Stimulated activated CD4-positive, alpha-beta T cell treated with anti-CD3 and anti-CD28 coated beads, Interleukin-1b, Interleukin-23, amount 100 ng/mL, for 1 hour (primary cell): ENCODE measurements at places on chromosomes 12 and 14.
A peak's percentile ranks its signal among the peaks of the same experiment; 100 is the strongest.

- DNase-seq = peak; percentile 29
These were observed 34.1 kb upstream of the FAM181A start for GRCh38 chr14:93892923-93893558.

DNA sequence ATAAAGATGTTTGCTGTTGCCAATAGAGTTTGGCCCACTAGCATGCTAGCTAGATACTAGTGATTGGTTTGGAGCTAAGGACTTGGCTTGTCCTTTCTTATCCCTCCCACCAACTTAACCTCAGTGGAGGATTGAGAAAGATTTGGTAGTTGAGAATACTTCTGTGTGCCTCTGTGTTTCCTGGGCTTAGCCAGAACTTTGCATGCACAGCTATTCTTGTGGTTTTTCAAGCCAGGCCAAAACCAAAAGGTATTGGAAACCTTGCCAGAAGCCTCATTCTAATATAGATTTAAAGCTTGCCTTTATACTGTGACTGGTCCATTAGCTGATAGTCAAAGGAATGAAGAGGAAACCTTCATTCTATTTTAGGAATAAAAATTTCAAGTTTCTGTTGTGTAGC lies 188.5 kb downstream of the CCDC91 start:
- DNase-seq = no peak

- DNase-seq = no peak
These were observed 36.8 kb upstream of the GPR68 start for GRCh38 chr14:91281346-91281745.

DNA sequence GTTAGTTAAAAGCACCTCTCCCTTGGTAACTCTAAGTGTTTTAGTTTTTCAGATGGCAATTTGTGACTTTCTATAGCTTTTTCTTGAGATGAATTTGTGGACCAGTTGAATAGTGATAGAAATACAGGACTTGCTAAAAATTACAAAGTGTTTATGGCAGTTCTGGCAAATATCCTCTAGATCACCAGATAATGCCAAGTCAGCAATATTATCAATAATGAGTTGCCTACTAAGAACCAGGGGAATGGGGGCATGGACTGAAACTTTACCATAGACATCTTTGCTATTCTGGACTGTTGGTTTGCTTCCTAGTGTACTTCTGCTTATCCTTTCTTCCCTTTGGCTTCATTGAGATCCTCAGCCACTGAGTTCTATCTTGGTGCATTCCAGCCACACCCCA lies 584.2 kb downstream of the DIO2 start:
- no peak for DNase-seq

GRCh38 chr12:45644541-45644940 lies 85.0 kb upstream of the ARID2 start:
- no peak for DNase-seq

- no peak for DNase-seq
These were observed 68.8 kb upstream of the MDGA2 start for GRCh38 chr14:47744155-47744554.

DNA sequence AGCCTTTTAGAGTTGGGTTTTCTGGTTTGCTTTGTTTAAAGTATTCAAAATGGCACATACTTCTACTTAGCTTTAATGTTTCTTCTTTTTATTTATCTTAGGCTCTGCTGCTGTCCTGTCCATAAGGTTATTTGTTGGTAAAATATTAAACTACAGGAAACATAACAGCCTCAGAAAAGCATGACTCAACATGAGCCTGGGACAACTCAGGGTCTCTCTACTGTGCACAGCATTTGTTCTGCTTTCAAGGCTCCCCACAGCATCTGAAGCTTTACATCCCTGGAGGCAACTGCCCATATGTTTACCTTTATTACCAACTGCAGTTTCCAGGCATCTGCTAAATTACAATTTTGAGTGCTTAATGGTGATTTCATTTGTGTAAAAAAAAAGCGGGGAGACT lies 954.2 kb upstream of the FBXO33 start:
- no peak for DNase-seq

DNA sequence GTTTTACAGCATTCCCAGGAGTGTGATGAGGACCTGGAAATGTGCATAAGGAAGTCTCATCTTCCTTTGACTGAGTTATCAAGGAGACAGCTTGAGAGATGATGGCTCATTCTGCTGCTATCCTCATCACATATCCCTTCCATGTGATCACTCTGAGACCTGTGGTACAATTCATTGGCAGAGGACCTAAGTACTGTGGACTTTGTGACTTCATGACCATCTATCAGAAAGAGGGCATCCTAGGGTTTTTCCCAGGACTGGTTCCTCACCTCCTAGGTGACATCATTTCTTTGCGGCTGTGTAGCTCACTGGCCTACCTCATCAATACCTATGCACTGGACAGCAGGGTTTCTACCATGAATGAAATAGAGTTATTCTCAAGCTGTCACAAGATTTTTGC lies 172.1 kb upstream of the PLEKHG7 start:
- DNase-seq = no peak

DNA sequence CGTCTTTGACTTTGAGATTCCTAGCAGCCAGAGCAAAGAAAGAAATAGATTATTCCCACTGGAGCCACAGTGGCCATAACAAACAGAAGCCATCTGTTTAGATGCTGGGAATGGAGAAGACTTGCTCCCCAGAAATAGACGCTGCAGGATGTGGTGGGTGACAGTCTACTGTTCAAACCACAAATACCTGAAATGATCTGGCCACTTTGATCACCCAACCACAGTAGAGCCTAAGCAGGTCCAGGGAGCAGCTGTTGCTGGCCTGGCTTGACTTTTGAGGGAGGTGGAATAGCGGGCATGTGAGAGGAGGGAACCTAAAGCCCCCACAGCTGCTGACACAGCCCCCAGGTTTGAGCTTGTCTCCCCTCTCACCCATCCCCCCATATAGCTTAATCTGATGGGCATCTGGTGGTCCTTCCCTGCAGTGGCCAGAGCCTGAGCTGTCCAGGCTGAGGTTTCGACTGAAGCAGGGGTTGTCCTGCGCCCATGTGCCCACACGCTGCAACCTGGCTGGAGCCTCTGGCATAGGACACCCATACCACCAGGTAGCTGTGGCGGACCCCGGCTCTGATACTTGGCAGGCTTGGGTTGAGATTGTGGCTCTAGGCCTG lies 38.7 kb downstream of the SH2B3 start:
- no peak for DNase-seq

DNA sequence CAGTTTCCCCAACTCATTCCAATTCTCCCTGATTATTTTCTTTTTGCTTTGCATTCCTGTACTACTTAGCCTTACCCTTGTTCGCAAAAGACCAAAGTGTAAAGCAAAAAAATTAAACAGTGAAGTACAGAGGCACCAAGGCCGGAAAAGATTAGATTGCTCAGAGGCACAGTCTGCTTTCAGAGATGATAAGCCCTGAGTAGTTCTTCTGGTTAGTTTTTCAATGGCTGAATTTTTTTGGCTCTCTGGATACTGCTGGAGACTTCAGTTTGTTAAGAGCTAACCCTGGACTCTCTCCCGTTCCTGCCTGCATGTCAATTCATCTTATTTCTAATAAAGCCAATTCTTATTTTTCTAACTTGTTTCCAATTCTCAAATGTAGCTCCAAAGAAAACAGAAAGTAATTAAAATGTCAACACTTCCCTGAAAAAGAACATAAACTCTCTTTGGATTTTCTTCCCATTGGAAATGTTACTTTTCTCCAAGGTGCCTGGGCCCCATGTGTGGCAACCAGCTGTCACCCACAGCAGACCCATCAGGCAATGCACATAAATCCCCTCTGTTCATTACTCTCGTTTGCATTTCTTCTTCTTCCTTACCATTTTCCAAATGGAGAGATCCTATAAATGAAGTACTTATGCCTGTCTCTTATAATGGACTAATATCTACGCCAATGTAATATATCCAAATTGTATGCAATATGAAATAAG lies 142.8 kb downstream of the BTG1 start:
- DNase-seq = no peak

- no peak for DNase-seq
These were observed 137.4 kb downstream of the SLC16A7 start for GRCh38 chr12:59733200-59733599.

GRCh38 chr12:68589194-68589593 lies 21.5 kb upstream of the RAP1B start:
- no peak for DNase-seq

GRCh38 chr12:107610021-107610859 lies 75.4 kb upstream of the PWP1 start:
- DNase-seq = no peak

DNA sequence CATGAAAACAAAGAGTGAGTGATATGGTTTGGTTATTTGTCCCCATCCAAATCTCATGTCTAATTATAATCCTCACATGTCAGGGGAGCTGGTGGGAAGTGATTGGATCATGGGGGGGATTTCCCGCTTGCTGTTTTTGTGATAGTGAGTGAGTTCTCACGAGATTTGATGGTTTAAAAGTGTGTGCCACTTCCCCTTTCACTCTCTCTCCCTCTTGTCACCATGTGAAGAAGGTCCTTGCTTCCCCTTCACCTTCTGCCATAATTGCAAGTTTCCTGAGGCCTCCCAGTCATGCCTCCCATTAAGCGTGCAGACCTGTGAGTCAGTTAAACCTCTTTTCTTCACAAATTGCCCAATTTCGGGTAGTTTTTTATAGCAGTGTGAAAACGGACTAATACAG lies 2.1 kb upstream of the ATXN7L3B start:
- no peak for DNase-seq

DNA sequence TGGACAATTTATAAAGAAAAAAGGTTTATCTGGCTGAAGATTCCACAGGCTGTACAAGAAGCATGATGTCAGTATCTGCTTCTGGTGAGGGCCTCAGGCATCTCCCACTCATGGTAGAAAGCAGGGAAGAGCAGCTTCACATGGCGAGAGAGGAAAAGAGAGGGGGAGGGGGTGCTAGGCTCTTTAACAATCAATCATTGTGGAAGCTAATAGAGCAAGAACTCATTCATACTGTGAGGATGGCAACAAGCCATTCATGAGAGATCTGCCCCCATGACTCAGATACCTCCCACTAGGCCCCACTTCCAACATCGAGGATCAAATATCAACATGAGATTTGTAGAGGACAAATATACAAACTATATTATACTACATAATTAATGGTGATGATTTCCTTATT lies 361.9 kb upstream of the FAR2 start:
- no peak for DNase-seq

- DNase-seq = no peak
These were observed 139.4 kb upstream of the CNTN1 start for GRCh38 chr12:40552868-40553267.

DNA sequence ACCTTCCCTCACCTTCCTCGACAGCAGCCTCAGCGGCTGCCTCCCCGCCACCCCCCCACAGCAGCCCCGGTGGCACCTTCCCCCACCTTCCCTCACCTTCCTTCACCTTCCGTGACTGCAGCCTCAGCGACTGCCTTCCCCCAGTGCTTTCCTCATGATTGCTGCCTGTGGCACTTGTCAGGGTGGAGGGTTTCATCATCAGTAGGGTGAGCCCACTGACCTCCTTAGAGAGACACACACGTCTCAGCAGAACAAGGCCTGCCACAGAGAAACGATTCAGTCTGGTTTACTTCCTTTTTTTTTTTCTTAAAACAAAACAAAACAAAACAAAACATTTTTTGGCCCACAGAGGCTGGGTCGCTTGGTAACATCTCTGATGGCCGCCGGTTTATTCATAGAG lies 75.0 kb downstream of the EP400 start:
- no peak for DNase-seq

DNA sequence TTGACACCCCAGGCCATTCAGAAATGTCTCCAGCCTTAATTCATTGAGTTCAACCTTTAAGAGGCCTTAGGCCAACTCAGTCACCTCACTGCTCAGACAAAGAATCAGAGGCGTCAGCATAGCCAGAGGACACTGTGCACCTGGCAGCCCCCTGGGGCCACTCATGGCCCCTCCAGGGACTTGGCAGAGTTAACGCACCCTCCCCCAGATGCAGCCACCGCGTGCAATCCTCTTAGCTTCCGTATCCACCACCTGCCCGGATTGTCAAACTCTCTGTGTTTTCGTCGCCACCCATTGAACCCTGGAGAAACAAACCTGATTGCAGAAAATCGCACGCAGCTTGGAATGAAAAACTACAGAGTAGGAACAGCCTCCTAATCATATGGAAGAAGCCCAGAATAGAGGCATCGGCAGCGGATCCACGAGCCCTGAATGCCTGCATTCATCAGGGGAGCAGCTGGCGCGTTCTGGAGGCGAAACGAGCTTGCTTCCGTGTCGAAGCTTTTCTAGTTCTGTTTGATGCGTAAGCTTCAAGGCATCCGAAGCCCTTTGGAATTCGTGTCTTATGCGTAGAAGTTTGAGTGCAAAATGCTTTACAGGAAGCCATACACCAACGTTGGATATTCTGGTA lies 22.4 kb downstream of the BRI3BP start:
- no peak for DNase-seq

- DNase-seq = no peak
These were observed 9.2 kb upstream of the GOLGA3 start for GRCh38 chr12:132837693-132838409.

- no peak for DNase-seq
These were observed 36.3 kb upstream of the NTF3 start for GRCh38 chr12:5395443-5396271.

- DNase-seq = no peak
These were observed 1.5 kb downstream of the HIF1A start for GRCh38 chr14:61696753-61697318.

GRCh38 chr12:124713041-124713435 lies 145.6 kb upstream of the NCOR2 start:
- DNase-seq = no peak

DNA sequence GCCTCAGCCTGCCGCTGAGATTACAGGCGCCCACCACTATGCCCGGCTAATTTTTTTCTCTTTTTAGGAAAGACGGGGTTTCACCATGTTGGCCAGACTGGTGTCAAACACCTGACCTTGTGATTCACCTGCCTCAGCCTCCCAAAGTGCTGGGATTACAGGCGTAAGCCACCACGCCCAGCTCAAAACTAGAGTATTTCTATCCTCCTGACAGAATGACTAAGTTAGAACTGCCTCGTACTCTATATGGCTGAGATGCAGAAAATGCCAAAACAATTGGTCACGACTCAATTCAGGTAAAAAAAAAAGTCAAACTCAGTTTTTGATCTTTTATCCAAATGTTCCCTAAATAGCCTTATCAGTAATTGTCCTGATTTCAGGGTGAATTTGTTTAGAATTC lies 11.1 kb downstream of the AKAP5 start:
- DNase-seq = no peak

DNA sequence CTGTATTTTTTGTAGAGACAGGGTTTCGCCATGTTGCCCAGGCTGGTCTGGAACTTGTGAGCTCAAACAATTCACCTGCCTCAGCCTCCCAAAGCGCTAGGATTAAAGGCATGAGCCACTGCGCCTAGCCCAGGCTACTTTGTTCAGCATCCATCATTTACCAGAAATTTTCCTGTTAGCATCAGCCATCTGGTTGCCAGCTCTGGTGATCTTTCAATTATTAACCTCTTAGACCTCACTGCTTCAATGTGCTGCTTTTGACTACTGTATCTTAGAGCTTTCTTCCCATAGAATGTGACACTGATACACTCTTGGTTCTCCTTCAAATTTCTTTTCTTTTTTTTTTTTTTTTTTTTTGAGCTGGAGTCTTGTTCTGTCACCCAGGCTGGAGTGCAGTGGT lies 5.4 kb upstream of the AMHR2 start:
- DNase-seq = no peak

DNA sequence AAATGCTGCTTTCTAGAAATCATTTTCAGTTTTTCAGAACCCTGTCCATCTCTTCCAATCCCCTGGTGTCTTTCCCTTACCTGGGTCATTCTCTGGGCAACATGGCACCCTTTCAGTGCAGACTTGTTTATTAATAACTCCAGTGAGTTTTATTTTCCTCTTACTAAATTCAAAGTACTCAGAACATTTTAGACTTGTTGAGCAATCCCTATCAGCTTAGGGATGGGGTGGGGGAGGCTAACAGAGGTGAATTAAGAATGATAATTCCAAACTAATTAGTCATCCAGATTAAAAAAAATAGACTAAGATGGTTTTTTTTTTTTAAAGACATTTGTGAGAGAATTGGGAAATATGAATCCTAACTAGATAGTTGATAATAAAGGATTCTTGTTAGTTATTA lies 10.7 kb downstream of the GPRC5A start:
- DNase-seq = no peak
